Stimulated activated CD8-positive, alpha-beta memory T cell treated with anti-CD3 and anti-CD28 coated beads, Interleukin-15, amount 100 ng/mL, for 24 hours (primary cell): ENCODE measurements at places on chromosomes 2 and 18.

- no peak for DNase-seq
Measured at GRCh38 chr2:153641046-153641445, 162.5 kb upstream of the RPRM start.

GRCh38 chr2:175318542-175318941 lies 137.0 kb upstream of the ATP5MC3 start:
- no peak for DNase-seq

- DNase-seq = no peak
Measured at GRCh38 chr2:72789241-72789640, 36.6 kb downstream of the EXOC6B start.

DNA sequence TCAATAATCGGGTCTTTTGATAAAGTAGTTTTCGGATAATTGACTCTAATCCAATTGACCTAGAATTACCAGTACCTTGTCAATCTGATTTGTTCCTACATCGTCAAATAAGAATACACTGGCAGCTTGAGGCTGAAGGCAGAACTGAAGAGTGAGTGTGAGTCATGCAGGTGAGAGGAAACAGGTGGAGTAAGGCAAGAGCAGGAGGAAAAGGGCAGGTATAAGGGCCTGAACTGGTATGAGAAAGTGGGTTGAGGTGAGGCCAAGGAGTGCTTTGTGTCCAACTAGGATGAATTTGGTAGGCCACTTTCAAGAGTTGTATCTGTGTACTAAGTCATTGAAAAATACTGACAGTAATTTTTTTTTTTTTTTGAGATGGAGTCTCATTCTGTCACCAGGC lies 186.0 kb downstream of the ZNF385B start:
- DNase-seq = no peak

DNA sequence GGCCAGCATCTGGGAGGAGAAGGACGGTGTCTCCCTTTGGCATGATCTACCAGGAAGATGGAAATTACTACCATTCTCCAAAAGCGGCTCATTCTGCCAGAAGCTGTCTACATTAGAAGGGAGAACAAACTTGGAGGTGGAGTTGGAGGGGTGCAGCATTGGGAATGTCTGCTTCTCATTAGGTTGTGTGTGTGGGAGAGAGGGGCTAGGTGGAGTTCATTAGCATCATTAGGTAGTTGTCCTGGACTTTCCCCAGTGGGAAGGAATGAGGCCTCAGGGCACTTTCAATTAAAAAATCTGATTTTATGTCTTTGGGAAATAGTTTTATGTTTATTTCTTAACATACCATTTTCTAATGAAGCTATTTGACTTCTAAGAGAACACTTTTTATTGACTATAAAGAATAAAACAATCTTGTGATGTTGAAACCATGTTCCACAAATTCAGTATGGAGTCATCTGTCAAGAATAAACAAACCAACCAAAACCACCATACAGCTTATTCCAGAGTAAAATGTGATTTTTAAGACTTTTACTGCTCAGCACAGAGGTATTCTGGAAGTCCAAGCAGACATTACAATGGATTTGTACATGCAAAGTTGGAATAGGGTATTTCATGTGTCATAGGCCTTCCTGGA lies 60.6 kb downstream of the VAPA start:
- no peak for DNase-seq

- DNase-seq = no peak
Measured at GRCh38 chr2:209763106-209763505, 8.5 kb upstream of the UNC80 start.
